ENCODE measurements at places on chromosomes 5 and 9.

DNA sequence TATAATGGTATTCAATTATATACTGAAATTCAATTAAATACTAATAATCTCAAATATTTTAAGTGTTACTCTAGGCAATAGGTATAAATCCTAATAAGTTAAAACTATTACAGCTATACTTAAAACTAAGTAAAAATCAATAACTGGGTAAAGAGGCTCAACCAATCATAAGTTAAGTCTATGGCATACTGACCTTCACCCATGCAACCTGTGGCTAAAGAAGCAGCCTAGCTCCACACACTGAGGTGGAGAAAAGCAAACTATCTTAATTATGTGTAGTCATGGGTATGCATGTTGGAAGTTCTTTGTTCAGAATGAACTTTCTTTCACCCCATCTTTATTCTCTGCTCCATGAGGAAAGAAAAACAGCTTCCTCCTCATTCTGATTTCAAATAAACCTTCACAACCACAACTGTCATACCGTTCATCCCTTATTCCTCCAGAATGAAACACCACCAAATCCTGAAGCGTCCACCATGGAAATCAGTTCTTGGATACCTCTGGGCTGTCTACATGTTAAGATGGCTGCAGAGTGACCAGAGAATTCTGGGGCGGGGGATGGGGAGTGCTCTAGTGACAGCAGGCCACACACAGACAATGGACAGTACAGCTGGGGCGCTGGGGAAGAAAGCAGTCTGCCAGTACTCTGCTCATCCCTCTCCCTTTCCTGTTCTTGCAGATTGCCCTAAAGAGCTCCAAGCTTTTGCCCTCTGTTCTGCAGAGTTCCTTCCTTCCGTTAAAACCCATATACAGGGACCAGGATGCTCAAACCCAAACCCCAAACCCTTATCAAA lies 62.3 kb downstream of the RIGI start:
- DNase-seq: no peak

DNA sequence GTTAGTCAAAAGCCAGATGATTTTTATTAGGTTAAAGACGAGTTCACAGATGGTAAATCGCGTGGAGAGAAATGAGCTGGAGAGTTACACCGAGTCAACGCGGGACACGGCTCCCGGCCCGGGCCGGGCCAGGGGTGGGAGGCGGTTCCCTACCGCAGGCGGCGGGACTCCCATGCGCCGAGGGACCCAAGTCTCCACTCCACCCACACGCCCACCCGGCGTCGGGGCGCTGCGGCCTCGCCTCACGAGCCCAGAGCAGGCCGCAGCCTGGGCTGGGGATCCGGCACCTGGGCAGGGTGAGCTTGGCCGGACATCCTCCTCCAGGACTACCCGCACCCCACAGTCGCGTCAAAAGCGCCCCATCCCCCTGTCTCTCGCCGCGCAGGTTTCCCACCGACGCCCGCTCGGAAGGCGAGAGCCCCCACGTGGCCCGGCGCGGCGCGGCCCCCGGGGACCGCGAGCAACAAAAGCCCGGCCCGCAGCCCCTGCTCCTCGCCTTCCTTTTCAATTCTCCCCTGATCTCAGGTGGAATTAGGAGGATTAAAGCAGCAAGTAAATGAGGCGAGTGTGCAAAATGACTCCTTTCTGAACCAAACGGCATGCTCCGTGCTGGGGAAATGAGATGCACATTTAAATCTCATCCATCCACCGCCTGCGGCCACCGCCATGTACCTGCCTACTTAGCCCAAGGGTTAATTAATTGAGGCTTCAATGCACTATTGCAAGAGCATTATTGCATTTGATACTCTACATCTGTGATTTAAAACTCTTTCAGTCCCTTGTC lies 196.5 kb upstream of the TBCA start:
- DNase-seq: no peak

- no peak for DNase-seq
Observed at GRCh38 chr5:109660301-109660700, 29.4 kb upstream of the MAN2A1 start.

GRCh38 chr5:53011233-53011632 lies 22.1 kb downstream of the ITGA2 start:
- DNase-seq: no peak

GRCh38 chr5:50717651-50718050 lies 51.2 kb downstream of the PARP8 start:
- DNase-seq: no peak

GRCh38 chr5:156543348-156544145 lies 216.6 kb downstream of the SGCD start:
- no peak for DNase-seq

- DNase-seq: no peak
Observed at GRCh38 chr5:73042993-73043392, 77.4 kb upstream of the TMEM171 start.

DNA sequence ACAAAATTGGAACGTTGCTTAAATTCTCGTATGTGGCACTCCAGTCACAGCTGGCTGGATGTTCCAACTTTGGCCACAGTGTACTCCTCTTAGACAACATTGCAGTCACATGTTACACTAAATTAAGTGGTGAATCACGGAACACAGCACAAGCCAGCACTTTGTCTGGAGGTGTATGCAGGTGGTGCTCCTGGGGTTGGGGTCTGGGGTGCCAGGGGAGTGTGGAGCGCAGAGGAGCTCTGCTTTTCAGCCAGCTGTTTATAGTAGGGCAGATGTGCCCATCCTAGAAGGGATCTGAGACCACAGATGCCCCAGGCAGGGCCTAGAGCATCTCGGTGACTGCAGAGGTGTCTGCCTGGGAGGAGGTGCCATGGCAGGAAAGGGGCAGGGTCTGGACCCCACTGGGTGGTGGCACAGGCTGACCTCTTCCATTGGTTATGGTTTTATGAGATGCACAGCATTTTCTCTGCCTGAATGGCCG lies 82.6 kb downstream of the WNK2 start:
- DNase-seq: no peak

GRCh38 chr9:93575796-93576257 lies 557 bp upstream of the PHF2 start:
- peak; percentile 47 for DNase-seq

DNA sequence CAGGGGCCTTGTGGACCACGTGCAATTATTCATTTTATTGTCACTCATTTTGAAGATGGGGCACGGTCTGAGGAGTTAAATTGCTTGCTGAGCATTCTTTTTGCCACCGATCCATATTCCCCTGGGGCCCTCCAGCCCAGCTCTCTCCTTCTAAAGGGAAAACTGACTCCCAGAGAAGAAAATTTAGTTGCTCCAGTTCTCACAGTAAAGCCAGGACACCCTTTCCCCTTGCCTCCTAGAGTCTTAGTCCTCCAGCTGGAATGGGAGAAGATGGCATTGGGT lies 1.0 kb upstream of the PANK3 start:
- no peak for DNase-seq

DNA sequence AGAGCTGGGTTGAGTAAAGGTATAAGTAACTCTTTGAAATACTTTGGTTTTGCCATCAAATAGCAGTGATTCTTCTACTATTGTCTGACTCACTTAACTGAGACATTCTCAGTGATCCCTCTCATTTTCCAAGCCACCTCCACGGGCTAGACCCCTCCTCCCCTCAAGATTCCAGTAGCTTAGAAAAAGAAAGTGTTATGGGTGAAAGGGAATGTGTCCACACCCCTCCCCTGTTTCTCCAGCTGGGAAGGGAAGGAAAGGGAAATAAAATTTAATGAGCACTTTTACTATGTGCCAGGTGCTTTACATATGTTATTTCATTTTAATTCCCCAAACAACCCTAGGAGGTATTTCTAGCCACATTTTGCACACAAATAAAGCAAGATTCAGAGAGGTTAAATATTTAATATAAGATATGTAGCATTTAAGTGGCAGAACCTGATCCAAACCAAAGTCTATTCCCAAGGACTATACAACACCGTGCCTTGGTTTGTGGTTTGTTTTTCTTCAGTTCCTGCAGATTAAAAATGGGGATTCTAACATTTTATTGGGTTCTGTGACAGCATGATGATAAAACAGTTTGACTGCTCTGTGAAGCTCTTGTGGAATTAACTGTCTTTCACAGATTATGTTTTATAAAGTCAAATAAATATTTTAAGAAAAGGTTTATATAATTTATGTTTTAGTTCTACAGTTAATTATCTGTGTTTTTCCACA lies 135.9 kb downstream of the ZSWIM6 start:
- DNase-seq: no peak

GRCh38 chr9:89305868-89306267 lies 5.1 kb upstream of the CKS2 start:
- DNase-seq: no peak

GRCh38 chr5:126847456-126847820 lies 70.5 kb downstream of the LMNB1 start:
- no peak for DNase-seq

- DNase-seq: no peak
Observed at GRCh38 chr5:137901011-137901817, 12.0 kb downstream of the PKD2L2 start.

GRCh38 chr9:14349447-14350348 lies 35.8 kb upstream of the NFIB start:
- no peak for DNase-seq

GRCh38 chr5:107687937-107688336 lies 17.2 kb upstream of the EFNA5 start:
- no peak for DNase-seq
